ENCODE measurements at places on chromosomes 1 and 21.

GRCh38 chr1:219847215-219847855 is 81.0 kb downstream of the SLC30A10 start:
- DNase-seq: no peak

DNA sequence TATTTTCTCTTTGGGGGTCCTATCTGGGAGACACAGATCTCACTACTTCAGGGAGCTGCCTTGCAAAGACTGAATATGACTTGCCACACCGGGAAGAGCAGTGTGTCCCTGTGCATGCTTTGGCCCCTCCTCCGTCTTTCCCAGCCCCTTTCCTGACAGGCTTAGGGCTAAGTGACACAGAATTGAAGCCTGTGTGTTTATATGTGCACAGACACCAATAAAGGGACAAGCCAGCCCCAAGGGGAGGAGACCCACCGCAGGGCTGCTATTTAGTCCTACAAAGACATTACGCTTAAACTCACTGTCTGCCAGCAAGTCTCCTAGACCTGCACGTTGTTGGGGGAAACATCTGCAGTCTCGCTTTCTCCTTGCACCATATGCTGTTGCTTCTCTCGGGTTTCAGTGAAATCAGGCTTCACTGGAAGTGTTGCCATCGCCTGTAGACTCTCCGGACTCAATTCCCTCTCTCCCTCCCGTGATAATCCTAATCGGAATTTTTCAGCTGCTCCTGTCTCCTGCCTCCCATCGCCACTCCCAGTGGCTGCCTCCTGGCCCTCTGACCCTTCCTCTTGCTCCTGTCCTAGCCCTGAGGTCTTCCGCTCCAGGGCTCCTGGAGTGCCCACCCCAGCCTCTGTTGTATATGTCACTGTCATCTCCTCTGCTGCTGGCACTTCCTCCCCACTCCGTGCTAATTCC is 58.5 kb upstream of the LRRC53 start:
- DNase-seq: no peak

DNA sequence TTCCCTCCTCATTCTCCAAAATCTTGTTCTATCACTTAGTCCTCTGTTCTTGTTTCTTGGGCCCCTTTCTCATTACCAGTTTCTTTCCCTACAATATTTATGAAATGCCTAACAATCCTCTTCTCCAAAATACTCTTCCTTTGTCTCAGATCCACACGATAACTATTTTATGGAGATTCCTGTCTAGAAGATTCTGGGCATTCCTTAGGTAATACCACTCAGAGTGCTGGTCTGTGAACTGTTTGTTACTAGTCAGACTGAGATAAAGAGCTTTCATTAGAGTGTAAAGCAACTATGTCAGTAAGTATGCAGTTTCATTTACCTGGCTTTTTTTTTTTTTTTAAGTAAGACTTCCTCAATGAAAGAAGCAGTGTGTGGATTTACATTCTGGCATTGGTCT is 18.1 kb upstream of the RCOR3 start:
- no peak for DNase-seq

DNA sequence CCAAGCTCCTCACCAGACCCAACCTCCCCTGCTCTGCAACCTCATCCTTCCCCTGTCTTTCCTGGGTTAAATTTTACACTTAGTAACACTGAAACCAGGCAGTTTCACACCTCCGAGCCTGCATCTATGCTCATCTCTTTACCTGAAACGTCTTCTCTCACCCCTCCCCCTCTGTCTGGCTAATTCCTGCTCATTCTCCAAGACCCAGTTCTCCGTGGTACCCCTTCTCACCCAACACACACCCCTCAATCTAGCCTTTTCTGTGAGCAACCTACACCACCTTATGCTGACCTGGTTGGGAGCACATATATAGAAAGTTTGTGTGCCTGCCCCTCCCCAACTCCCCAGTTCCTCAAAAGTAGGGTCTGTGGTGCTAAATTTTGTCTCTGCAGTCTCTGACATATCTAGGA is 3.7 kb upstream of the KIAA1614 start:
- no peak for DNase-seq

- DNase-seq: no peak
These were observed 6.2 kb downstream of the HPCAL4 start for GRCh38 chr1:39685071-39685470.

- no peak for DNase-seq
These were observed 33.7 kb downstream of the SPTA1 start for GRCh38 chr1:158652721-158653334.

- DNase-seq: no peak
These were observed 21.9 kb upstream of the TRIM67 start for GRCh38 chr1:231139659-231140654.

GRCh38 chr1:232127190-232127589 is 500.6 kb downstream of the DISC1 start:
- no peak for DNase-seq

- no peak for DNase-seq
These were observed 102.4 kb downstream of the SLC45A1 start for GRCh38 chr1:8420318-8420717.

GRCh38 chr1:70427976-70428375 is 16.9 kb downstream of the CTH start:
- DNase-seq: no peak

DNA sequence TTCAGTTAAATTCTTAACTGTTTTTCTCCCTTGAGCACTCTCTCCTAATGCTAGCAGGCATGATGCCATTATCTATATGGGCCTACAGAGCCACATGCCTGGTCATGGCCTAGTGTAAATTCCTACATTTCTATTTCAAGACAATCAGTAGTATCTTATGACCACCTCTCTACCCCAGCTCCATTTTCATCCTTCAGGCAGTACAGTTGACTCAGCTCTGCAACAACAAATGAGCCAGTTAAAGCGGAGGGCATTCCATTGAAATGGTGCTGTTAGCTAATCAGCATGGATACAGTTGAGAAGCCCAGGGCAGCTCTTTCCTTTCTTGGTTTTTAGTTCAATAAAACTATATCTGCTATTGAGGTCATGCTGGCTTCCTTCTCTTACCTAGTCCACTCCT is 150.0 kb downstream of the PPP1R12B start:
- DNase-seq: no peak

Data from BE2C (cell line).